PC-3 (cell line): ENCODE measurements at places on chromosomes 3 and 15. TPM values are rescaled to one million over a fixed set of nuclear protein-coding genes. Genes with fewer than 3 reads are reported as not detected.

The FHIT gene
- 1.2 and 3.6 TPM in 2 replicates for total RNA-seq

DNA sequence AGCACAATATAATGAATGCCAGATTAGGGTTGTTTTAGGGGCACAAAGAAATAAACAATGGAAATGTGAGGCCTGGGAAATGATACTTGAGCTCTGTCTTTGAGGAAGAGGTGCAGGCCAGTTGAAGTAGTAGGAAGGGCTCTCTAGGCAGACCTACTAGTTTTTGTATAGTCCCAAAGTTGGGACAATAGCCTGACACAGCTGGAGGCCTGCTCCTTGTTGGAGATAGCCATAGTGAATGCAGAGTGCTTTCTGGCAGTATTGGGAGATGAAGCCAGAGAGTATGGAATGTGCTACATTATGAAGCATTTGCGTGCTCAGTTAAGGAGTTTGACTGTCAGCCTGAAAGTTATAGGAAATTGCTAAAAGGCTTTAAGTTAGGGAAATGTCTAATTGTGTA lies 251.2 kb upstream of the ZPLD1 start:
- DNase-seq: no peak

The SLC12A8 gene
- 11.0 and 11.7 TPM in 2 replicates for total RNA-seq

DNA sequence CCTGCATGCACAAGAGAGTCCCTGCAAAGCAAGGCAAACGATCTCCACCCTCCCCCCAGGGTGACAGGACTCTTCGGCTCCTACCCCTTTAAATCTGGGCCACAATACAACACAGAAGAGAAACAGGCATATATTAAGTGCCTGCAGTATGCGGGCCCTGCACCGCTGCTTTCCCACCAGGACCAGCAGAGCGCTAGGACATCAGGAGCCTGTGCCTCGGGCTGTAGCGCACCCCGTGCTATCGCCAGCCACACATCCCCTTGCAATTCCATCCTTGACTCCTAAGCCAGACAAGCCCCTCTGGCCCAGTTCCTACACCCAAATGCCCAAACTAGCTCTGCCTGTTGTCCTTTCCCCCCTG lies 4.1 kb downstream of the GALNT15 start:
- no peak for DNase-seq

DNA sequence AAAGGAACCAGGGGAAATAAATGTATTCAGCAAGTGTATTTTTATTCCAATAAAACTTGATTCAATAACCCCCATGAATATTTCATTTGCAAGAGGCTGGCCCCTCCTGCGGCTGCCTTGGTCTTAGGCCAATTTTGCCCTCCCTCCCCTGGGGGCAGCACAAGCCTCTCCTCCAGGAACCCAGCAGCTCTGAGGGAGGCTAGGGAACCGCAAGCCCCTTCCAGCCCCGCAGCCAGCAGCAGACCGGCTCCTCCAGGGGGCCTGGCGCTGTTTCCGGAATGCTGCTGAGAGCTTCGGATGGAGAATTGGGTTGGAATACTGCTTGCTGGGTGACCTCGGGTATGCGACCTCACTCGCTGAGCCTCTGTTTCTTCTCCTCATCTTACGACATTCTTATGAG lies 150.1 kb downstream of the RAB11A start:
- no peak for DNase-seq

GRCh38 chr3:180934638-180935037 lies 22.2 kb downstream of the FXR1 start:
- peak; percentile 38 for DNase-seq

DNA sequence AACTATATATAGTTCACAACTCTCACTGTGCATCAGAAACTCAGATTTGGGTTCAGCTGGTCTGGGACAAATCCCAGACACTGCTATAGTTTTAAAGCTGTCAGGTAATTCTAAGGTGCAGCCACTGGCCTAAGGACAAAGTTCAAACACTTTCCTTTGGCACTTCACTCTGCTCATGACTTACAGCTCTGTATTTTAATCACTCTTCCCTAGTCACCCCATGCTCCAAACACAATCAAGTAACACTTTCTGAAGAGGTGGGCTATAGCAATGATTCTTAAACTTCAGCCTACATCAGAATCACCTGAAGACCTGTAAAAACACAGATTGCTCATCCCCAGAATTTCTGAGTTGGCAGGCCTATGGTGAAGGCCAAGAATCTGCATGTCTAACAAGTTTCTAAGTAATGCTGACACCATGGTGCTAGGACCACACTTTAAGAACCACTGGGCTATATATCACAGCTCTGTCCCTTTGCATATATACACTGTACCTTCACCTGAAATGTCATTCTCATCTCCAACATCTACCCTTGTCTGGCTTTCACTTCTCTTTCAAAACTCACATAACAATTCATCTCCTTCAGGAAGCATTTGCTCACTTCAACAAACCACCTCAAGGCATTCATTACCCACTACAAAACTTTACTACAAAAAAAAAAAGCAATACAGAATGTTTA lies 21.4 kb downstream of the STAG1 start:
- no peak for DNase-seq

The CAMP gene
- not detected in 2 replicates for total RNA-seq

The NTRK3 gene
- total RNA-seq: not detected in 2 replicates

GRCh38 chr3:44301746-44302145 lies 36.8 kb upstream of the TCAIM start:
- peak; percentile 19 for DNase-seq

DNA sequence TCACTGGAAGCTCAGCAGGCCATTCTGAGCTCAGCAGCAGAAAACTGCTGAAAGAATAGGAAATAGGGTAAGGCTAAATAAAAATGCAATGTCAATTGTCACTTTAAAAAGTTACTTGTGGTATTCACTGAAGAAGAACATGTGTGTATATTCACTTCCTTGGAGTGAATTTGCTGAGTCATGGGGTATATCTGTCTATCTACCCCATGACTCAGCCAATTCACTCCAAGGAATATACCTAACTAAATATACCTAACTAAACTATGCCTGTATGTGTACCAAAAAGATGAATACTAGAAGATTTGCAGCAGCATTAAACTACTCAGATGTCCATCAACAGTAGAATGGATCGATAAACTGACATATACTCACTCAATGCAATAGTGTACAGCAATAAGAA lies 69.5 kb upstream of the KCNAB1 start:
- peak; percentile 18 for DNase-seq

The MCTP2 gene
- 6.2 and 9.8 TPM in 2 replicates for total RNA-seq

- DNase-seq: no peak
Measured at GRCh38 chr3:139318431-139318816, 25.4 kb upstream of the MRPS22 start.

The KNG1 gene
- not detected in 2 replicates for total RNA-seq

DNA sequence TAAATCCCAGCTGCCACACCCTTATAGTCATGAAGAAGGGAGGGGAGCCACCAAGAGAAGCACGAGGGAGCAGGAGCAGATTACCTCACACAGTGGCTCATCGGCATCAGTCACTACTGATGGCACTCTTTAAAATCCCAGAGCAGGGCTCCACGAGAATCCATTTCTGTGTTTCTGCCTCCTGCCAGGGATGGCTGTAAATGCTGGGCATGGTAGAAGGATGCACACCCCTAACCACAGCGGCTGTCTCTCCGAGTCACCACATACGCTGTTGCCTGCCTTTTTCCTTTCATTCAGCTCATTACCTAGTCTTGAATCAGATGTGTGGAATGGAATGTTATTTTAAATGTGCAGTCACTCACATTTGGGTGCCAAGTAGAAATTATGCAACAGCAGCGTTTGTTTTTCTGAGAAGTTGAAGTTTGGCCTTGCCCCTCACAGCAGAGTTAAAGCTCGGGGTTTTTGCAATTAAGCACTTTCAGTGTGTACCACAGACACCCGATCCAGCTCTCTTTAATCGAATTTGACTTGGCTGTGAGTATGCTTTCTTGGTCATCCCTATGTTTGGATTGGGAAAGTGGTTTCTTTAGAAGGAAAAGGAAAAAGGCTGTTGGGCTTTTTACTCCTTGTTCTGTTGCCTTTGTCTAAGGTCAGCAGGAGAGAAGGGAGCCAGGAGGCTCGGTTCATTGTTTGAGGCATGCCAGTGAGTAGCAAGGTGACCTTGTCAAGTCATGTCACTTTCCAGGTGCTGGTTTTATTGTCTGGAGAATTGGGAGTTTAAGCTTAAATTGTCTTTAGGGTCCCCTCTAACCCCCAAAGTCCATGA lies 284.2 kb upstream of the TPM1 start:
- DNase-seq: peak; percentile 67

The SKOR1 gene
- 0.11 and 0.35 TPM in 2 replicates for total RNA-seq

The EIF4A2 gene
- total RNA-seq: 204 and 233 TPM in 2 replicates

The GOLGA8T gene
- 0.15 TPM in 1 of 2 replicates, not detected in the other for total RNA-seq

The AGBL1 gene
- not detected in 2 replicates for total RNA-seq

DNA sequence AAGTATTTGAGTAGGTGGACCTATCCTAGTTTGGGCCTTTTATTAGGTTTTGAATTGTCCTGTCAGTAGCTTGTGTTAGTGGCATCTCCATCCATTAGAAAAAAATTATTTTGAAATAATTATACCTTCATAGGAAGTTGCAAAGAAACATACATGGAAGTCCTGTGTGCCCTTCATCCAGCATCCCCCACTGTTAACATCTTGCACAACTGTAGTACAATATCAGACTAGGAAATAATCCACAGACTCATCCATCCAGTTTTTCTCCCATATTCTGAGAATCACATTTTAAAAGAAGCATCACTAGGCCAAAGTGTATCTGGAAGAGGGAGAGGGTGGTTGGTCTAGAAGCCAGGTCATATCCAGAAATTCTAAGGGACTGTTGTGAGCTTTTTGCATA lies 155.5 kb upstream of the ROPN1 start:
- no peak for DNase-seq

DNA sequence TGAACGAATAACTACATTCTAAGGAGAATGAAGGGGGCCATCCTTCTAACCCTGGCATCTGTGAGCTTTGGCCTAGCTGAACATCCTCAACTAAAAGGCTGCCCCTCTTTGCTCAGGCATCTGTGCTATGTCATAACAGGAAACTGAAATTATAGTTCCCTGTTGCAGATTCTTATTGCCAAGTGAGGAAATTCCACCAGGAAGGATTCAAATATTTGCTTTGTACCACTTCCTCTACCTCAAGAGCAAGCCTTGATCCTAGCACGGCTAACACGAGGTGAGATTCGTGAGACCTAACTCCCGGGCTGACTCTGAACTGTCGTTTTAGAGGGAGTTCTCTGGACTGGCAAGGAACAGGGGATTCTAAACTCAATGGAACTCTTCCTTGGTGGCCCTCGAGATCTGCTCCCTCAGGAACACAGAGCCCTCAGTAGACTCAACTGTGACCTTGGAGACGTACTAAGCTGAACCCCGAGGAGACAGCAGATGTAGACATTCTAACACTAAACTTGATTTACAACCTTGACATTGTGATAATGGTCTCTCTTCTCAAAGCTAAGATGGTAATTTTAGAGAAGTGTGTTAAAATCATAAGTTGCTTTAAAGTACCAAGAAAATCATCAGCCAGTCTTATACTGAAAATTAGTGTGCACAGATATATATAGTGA lies 4.2 kb downstream of the SPG21 start:
- DNase-seq: peak; percentile 64

DNA sequence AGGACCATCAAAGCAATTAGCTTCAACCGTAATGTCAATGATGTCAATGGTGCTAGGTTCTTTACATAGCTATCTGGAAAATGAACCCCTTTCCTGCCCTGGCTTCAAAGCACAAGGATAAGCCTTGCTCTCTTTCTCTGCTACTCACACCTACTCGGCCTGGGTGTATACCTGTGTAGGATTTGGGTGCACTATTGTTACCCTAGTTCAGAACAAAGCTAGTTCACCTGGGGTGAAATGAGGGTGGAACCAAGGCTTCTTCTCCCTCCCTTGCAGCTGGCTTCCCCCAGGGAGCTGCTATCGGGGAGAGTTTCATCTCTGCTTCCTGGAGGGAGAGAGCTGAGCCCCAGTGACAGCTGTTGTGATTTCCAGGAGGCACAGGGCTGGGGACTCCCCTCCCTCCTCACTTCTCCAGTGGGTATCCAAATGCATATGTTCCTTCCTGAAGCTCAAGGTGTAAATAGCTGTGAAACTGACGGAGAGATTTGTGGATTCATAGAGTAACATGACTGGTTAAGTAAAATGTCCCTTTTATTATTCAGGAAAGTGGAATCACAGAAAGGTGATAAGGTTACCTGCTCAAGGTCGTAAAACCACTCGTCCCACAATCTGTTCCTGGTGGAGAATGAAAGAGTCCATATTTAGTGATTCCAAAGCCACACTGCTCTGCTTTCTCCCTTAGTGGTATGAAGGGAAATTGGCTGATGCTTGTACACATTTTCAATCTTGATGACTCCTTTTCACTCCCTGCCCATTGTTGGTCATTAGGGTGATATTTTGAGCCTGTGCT lies 11.8 kb upstream of the C3orf70 start:
- DNase-seq: no peak

The HDGFL3 gene
- total RNA-seq: 38.4 and 49.4 TPM in 2 replicates

DNA sequence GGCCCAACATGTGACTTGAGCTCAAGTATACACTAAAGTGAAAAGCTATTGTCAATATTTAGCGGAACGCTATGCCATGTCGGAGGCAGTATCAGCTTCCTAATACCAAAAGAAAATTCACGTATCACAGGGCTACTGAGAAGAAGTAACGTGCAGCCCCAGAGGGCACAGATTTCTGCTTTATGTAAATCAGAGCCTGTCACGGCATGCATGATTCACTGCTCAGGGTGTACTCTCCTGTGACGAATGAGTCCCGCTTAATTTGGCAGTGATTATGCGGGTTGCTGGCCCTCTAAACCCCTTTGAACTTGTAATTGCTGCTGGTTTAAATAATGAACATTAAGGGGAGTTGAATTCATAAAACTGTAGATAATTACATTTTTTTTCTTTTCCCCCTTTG lies 85.3 kb downstream of the MEIS2 start:
- DNase-seq: no peak

DNA sequence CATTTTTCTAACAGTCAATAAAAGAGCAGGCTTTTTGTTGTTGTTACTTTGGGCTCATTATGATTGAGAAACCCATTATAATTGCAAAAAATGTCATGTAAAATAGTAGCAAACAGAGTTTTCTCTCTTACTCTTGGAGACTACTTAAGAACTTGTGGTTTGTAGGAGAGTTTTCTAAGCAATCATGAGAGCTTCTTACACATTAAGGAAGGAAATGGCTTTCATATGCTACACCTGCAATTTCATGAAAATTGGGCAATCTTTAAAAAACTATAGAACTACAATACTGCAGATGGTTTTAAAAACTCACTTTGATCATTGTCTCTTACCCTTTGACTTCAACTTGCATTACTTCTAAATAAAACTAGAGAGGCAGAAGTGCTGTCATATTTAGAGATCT lies 701.8 kb downstream of the ZPLD1 start:
- DNase-seq: no peak
